Brain pericyte (primary cell): ENCODE measurements at places on chromosomes 2 and 18.

DNA sequence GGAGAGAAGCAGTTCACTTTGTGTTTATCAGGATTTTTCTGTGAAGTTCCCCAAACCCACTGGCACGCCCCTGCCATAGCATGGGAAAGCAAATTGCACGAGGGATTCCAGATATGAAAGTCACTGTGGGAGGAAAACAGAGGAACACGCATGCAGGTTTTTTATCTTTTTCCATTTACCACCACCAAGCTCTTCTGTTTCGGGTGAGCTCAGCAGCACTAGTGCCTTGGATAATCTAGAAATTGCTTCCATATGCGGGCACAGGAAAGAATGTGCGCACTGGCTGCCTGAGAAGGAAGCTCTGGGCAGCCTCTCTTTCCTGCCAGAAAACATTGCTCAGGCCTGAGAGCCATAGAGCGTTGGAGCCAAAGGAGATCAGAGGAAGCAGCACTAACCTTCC lies 65.9 kb upstream of the WIPF1 start:
- DNase-seq = no peak

DNA sequence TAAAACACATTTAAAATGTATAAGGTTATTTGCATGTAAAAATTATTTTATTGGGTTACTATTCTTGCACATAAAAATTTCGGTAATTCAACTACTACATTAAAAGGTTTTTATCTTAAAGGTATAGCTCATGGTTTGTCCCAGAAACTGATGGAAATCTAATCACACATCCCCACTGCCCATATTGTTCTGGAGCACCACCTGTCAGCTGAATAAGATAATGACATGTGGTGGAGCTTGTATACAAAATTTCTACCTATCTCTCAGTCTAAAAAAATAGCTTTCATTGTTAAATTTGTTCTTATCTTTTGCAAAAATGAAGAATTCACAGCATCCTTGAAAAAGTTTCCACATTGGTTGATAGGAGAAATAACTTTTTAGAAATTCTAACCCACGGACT lies 18.3 kb downstream of the ERBB4 start:
- DNase-seq = no peak

- DNase-seq = peak; percentile 33
Observed at GRCh38 chr2:33291278-33292013, 185.0 kb upstream of the RASGRP3 start.

- DNase-seq = no peak
Observed at GRCh38 chr18:28136071-28136470, 40.9 kb downstream of the CDH2 start.

- DNase-seq = no peak
Observed at GRCh38 chr18:62282188-62282629, 42.9 kb upstream of the TNFRSF11A start.
